ENCODE measurements at places on chromosomes 3 and 15.

DNA sequence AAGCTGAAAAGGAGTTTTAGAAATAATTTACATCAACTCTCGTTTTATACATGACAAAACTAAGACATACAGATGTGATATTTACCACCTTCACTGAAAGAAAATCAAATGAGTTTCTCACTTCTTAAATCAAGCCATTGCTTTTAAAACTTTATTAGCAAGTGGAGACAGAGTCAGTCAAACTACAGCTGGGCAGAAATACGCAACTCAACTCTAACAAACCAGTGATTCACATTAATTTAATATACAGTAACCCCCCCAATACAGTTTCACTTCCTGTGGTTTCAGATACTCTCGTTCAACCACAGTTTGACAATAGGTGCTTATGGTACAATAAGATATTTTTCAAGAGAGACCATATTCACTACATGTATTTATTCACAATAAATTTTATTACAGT is 477.1 kb downstream of the MAGI1 start:
- DNase-seq, result no peak

DNA sequence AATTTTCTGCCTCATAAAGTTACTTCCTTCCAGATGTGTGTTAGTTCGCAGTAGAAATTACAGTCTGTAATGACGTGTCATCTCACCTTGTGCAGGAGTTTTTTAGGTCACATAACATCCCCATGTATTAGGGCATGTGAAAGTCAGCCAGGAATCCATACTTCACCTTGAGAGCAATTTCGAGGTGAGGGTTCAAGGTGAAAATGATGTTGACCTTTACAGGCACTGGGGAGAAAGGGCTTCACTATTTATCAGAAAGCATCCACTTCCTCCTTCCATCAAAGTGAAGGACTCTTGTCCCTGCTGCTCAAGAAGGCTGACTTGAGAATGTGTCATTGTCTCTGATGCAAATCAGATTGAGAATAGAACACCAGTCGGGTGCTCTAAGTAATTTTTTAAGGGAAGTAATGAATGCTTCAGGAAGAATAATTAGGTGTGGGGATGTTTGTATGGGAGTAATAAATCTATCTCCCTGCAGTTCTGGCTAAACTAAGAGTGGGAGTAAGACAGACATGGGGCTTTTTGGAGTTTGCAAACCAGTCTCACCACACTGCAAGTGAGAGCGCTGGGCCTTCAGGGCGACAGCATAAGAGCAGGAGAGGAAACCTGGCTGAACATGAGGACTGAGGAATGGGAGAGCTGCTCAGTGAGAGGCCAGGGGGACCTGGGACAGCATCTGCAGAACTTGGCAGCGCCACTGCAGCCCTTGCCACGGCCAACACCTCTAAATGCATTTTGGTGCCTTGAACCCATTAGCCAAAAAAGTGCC is 85.9 kb upstream of the IL12A start:
- no peak for DNase-seq

DNA sequence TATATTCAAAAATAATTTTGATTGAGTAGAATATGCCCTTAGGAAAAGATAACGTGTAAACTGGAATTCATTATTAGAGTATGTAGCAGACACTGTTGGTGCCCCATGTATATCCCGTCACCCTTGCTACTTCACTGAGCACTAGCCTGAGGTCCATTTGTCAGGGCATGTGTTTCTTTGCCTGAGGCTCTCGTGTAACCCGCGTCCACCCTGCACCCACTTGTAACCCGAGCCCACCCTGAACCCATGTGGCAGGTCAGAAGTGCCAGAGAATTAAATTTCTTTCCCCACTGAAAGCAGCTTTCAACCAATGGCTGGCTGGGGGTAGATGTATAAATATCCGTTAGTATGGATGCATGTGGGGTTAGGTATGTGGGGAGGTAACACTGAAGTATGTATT is 474.2 kb upstream of the ZNF385D start:
- DNase-seq, result no peak

GRCh38 chr3:36679384-36680200 is 84.8 kb downstream of the DCLK3 start:
- no peak for DNase-seq

DNA sequence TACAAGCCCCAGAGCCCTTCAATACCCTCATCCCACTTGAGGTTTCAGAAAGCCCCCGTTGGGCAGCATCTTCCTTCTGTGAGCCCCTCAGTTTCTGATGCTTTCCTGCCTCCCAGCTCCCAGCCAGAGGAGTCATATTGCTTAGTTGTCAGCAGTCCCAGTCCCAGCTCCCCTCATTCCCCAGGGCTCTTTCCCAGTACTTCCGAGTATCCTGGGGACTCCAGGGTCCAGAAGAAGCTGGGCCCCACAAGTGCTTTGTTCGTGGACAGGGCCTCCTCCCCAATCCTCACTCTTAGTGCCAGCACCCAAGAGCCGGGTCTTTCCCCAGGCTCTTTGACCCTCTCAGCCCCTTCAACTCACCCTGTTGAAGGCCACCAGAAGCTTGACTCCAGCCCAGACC is 43.9 kb downstream of the CDAN1 start:
- no peak for DNase-seq

GRCh38 chr3:134350861-134351311 is 23.4 kb downstream of the AMOTL2 start:
- no peak for DNase-seq

DNA sequence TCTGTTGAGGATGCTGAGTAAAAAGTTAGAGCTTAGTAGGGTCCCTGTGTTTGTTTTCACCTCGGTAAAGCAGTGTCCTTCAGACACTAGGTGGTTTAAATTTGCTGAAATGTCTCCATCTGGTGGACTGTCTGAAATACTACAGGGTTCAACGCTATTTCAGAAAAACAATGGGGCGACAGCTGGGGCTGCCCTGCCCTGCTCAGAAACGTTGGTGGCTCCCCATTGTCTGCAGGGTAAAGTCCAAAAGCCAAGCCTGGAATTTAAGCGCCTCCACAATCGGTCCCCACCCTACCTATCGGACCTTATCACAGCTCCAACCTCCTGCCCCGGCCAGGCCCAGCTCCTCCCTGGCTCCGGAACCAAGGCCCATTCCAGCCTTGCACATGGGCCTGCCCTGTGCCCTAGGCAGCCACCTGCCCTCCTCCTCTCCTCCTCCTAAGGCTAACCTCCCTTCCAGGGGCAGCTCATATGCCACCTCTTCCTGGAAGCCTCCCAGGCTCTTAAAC is 4.3 kb upstream of the TSEN2 start:
- no peak for DNase-seq

DNA sequence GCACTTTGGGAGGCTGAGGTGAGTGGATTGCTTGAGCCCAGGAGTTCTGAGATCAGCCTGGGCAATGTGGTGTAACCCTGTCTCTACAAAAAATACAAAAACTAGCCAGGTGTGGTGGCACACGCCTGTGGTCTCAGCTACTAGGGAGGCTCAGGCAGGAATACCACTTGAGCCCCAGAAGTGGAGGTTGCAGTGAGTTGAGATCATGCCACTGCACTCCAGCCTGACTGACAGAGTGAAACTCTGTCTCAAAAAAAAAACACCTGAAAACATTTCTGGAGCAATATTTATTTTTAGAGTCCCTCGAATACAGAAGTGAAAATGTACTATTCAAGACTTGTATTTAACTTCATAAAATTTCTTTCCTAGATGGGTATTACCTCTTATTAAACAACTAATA is 4.6 kb downstream of the SPCS1 start:
- DNase-seq, result no peak

DNA sequence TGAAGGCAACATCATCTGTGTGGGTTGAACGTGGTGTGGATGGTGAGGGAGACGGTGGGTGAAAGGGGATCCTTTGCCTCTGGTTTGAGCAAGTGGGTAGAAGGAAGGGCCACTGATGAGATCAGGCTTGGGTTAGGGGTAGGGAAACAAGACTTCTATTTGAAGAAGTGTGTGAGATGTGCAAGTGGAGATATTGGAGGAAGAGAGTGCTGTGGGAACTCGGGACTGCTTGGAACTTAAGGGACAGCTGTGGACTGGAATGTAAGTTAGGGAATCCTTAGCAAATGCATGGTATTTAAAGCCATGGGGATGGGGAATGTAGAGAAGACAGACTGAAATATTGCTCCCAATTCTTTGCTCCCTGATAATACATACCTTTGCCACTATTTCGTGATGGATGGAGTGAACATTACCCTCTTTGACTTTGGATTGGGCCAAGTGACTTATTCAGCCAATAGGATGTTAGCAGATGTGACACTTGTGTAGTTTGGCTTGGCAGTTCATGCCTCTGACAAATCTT is 30.2 kb upstream of the AMOTL2 start:
- DNase-seq, result no peak

GRCh38 chr3:115275896-115276295 is 128.8 kb upstream of the ZBTB20 start:
- no peak for DNase-seq

- no peak for DNase-seq
Measured at GRCh38 chr3:15681668-15682067, 80.1 kb downstream of the BTD start.

- no peak for DNase-seq
Measured at GRCh38 chr3:102225407-102226132, 209.2 kb upstream of the ZPLD1 start.

DNA sequence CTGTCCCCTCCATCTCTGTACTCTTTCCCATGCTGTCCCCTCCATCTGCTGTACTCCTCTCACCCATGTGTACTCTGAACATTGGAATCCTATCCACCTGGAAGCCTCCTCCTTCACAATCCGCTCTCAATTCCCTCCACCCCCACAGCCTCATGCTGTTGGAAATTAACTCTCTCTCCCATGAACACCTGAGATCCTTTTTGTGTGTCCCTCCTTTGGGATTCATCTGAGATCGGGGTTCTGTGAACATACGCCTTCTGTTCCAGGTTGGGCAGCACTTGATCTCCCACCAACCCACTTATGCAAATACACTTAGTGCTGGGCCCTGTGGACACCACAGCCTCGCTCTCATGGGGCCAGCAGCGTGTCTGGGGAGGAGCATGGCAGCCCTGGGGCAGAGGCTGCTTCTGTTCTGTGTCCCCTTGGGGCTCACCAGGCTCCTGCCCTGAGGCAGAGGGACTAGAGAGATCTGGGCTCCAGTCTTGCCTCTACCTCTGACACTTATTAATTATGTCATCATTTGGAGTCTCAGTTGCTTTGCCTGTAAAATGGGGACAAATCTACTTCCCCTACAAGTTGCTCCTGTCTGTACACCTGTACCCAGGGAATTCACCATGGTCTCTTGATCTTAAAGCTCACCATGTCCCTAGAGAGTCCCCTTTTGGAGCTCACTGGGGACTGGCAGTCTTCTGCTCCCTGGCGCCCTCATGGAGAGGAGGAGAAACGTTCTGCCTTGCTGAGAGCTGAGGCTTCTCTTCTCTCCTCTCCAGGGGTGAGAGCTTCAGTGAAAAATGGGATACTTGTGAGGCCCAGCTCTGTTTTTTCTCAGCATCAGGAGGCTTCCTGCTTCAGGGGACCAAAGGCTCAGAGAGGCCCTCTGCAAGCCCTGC is 42.7 kb downstream of the ITGA11 start:
- no peak for DNase-seq

- DNase-seq, result no peak
Measured at GRCh38 chr3:150158943-150159625, 188.4 kb upstream of the PFN2 start.

DNA sequence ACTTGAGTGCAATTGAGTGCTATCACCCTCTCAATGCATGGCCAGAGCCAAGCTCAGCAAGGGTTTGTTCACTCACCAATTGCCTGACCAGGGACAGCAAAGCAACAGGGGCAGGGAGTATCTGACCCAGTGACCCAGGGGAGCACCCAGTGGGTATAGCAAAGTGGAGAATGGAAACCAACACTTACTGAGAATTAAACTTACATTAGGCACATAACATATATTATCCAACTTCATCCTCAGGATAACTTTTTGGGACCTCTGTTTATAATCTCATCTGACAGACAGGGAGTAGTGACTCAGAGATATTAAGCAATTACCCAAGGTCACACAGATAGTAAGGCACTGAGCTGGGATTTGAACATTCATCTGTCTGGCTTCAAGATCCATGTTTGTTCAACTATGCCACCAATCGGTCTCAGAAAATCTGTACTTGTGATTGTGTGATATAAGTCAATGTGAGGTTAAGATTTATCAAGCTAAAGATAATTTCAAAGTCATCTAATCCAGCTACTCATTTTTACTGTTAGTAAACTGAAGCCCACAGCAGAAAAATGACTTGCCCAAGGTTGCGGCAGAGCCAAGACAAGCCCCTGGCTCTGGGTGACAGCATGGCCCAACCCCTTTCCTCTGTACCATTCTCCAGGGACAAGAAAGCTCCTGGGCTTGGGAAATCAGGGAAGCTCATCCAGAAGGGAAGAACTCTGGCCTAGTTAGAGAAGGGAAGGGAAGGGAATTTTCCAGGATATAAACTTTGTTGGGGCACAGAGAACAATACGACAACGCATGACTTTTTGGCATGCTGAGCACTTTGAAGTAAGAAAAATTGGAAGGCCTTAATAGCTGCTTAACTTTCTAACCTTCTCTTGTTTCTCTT is 138.0 kb upstream of the SMAD3 start:
- no peak for DNase-seq

DNA sequence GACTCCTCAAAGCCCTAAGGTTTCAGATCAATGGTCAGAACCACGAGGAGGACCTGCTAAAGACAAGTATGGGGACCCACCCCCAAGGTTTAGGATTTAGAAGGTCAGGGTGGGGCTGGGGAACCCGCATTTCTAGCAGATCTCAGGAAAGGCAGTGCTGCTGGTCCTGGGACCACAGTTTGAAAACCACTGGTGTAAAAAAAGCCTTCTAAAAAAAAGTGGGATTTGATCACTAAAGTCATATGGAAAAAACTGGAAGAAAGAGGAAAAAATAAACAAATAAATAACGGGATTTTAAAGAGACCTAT is 832 bp downstream of the SLC41A3 start:
- DNase-seq, result no peak

DNA sequence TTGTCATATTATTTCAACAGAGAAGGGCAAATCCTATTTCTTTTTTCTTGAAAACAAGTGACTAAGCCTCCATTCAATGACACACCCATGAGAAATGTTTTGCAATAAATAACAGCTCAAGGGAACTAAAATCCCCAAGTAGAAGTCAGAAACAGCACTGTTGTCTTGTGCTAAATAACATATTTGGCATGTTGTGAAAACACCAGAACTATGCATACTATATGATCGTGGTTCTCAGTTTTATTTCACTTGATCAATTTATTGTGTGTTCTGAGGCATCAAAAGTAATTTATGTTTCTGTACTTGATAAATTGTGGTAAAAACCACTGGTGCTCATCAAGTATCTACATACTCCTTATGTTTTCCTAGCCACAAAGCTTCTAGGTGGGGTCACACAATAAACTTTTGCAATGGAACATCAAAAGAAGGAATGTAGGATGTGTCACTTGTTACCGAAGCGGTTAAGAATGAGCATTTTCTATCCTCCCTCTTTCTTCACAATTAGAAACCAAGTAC is 691.7 kb upstream of the CBLB start:
- DNase-seq, result no peak

- no peak for DNase-seq
Measured at GRCh38 chr15:82950295-82950694, 2.2 kb downstream of the HOMER2 start.

Measured in testis (tissue), 5 donors.